Fibroblast of the conjunctiva (primary cell): ENCODE measurements at places on chromosomes 2 and 18.

GRCh38 chr2:188326669-188327301 lies 35.1 kb downstream of the GULP1 start:
- peak; percentile 67 for DNase-seq

- no peak for DNase-seq
Observed at GRCh38 chr2:232891621-232892071, 21.6 kb downstream of the SNORC start.

GRCh38 chr2:61405813-61406212 lies 65.1 kb downstream of the USP34 start:
- no peak for DNase-seq

- no peak for DNase-seq
Observed at GRCh38 chr2:109355192-109355843, 226.3 kb downstream of the SH3RF3 start.

DNA sequence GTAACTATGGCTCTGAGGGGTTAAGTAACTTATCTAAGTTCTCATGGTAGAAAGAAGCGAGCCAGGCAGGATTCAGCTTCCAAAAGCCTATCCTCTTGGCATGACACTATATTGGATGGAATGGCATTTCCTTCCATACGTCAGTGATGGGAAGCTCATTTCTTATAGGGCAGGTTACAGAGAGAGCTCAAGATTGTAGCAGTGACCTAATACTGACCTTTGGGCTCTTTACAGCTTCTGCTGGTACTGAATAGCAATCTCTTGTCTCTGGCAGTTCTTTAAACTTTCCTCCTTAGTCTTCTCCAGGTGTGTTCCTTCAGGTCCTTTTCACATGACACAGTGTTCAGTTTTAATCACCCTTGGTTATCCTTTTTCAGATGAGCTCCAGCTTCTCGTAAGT lies 133.0 kb downstream of the HRH4 start:
- DNase-seq: no peak

DNA sequence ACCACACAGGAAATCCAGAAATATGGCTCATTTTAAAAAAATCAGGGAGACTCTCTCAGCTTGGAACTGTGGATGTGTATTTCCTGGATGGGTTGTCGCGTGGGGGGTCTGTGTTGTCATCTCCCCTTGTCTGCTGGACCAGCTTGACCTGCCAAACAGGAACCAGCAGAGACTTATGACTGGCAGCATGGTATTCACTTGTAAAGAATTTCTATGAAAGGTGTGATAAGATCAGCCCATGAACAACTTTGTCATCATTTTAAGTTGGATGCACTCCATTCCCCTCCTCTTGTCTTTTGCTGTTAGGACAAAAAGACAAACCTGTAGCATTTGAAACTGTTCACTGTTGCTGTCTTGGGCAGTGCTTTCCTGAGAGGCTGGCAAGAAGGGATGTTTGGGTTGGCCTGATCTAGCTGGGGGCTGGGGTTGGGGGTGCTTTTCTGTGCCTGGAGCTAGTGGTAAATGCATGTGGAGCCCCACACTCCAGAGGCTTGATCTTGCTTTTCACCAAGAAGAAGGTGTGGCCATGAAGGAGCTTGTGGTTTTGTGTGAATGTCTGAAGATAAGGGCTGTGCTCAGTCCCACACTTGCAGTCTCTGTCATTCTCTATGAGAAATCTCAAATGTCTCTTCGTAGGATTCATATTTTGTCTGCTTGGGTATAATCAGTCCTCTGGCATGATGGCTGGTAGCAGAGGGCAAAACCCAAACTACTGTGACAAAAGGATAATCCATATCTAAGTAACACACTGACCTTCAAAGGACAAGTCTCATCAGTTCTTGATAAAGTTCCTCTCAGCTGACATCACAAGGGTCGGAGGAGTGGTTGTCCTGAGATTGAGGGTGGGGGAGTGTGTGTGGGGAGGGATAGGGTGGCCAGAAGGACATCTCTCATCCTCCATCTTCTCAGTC lies 39.0 kb downstream of the RALB start:
- no peak for DNase-seq

DNA sequence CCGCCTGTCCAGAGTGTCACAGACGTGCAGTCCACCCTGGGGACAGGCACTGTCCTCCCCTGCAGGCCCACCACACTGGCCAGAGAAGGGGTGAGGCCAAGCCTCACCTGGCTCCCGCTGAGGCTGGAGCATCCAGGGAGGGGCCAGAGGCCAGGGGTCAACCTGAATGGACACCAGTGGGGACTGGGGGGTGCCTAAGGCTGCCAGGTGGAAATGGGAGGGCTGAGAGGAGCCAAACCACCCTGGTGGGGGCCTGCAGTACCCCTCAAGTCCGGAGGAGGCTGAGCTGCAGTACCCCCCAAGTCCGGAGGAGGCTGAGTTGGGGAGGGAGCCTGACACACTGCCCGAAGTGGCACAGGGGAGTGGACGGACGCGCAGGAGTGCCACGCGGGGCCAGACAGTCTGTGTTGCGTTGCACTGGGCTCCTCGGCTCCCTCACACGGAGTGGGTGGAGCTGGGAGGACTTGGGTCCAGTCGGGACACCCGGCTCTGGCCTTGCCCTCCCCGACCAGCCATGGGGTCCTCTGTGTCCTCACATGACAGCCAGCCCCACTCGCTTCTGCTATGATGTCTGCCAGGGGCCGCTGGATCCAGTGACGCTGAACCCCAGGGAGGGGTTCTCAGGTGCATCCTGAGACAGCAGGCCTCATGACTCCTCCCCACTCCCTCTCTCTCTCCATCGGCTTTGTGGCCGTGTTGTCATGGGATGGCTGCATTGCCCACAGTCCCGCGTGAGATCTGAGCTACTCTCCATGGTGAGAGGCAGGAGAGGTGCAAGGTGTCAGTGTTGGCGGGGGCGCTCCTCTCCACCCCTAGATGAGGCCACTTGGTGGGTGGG lies 22.3 kb upstream of the GPC1 start:
- DNase-seq: no peak

- DNase-seq: no peak
Observed at GRCh38 chr18:8705961-8706790, 820 bp downstream of the MTCL1 start.

GRCh38 chr2:198957181-198957580 lies 500.6 kb downstream of the SATB2 start:
- DNase-seq: no peak

DNA sequence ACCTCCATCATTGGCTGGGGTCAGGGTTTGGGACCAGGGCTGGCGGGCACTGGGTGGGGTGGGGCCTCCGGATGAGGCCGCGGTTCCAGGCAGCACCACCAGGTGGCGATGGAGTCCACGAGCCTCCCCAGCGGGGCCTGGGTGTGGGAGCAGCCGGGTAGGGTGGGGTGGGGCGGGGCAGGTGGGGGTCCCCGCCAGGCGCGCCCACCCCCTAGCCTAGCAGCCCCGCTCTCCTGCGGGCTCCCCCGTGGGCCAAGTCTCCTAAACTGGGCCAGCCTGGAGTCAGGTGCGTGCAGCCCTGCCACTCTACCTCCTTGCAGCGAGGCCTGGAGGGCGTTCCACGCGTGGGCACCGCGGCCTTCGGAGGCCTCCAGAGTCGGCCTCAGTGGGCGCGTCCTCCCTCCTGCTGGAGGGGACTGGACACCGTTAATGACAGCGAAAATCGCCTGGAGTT lies 187.5 kb downstream of the TWIST2 start:
- no peak for DNase-seq

DNA sequence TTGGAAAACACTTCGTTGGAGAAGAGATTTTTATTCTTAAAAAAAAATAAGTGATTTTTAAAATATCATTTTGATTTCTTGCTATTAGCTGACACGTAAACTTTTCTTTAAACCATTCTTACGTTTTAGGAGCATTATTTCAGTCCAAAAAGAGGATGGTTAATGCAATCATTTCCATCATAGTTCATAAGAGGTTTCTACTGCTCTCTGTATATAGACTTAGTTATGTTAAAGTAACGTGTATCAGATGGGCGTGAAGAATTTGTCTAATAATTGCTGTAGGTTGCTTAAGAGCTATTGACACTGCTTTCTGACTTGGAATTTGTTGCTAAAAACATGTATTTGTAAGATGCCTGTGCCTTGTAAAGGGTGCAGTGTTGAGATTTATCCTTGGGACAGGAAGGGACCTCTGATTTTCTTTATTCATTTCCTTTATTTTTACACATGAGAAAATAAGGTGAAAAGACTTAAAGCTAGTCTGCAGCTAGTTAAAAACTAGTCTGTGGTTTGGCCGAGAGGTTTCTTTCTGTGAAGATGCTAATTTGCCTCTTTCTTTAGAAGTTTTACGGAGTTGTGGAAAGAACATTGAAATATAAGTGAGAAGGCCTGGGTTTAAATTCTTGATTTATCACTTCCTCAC lies 2.9 kb downstream of the ANKRD12 start:
- DNase-seq: no peak

DNA sequence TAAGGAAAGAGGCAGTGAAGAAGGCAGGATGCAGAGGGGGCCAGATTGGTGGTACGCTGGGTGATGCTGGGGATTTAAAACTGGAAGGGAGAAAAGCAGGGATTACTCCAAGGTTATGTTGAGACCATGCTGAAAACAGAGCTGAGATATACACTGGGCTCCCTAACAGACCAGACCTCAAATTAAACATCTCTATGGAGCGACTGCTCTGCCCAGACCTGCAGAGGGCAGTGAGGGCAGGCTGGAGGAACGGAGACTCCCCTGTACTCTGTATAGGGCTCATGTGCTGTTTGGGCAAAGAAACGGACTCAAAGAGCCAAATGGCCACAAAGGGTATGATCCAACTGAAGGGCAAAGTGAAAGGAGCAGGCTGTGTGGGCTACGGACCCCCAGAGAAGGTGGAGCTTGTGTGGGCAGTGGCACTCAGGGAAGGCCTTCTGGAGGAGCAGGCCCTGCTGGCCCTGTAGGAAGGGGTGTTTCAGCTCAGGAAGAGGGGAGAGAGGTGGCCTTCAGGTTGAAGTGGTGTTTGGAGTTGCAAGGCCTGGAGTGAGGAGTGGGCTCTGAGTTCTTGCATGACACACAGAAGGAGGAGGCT lies 4.8 kb upstream of the CELF4 start:
- DNase-seq: no peak

GRCh38 chr2:102606353-102606752 lies 13.0 kb upstream of the SLC9A2 start:
- DNase-seq: peak; percentile 20

- no peak for DNase-seq
Observed at GRCh38 chr2:66464930-66465637, 30.2 kb downstream of the MEIS1 start.

DNA sequence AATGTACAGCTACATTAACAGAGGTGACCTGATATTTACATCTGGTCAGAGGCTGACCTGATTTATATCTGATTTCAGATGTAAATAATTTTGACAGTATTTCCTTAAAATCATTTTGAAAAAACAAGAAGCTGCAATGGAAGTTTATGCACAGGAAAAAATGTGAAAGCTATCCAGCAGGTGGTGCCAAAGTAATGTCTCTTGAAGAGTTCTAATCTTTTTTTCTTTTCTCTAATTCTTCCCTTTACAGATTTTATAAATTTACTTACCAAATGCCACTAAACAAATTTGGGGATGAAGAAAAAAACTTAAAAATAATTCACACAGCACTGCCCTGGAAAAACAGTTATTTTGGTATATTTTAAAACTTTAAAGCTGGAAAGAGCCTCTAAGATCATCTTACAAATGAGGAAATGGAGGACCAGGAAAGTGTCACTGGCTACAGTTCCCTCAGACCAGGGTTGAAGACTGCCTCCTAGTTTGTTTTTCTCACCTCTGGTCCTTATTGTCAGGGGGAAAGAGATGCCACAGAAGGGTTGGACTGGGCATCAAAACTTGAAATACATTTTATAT lies 16.4 kb upstream of the FBLN7 start:
- peak; percentile 54 for DNase-seq

GRCh38 chr2:38666556-38666910 lies 619 bp downstream of the GALM start:
- no peak for DNase-seq

DNA sequence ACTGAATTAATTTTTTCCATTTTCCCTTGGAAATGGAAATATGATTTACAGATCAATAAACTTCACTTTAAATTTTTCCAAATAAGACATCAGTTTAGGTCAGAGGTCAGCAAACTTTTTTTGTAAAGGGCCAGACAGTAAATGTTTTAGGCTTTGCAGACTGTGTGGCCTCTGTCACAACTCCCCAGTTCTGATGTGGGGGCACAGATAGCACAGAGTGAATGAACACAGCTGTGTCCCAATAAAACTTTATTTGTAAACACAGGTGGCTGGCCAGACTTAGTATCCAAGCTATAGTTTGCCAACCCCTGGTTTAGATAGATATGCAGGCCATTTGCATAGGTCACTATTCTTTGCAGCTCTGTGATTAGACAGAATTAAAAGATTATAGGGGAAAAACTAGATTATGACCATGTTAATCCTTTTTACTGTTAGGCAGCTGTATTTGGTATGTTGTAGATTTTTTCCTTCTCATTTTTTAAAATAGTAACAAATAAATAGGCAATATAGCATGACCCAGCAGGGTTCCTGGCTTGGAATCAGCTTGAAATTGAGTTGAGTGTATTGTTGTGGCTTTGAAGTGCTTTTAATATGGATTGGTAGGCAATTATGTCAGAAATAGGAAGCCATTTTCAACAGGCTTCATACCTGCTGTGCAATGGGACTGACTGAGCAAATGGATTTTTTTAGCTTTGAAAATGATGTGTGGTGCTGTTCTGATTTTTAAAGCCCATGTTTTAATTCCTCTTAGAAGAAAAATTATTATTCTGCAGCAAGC lies 59.7 kb downstream of the WDSUB1 start:
- no peak for DNase-seq

GRCh38 chr2:46937471-46937901 lies 21.9 kb upstream of the MCFD2 start:
- DNase-seq: no peak

DNA sequence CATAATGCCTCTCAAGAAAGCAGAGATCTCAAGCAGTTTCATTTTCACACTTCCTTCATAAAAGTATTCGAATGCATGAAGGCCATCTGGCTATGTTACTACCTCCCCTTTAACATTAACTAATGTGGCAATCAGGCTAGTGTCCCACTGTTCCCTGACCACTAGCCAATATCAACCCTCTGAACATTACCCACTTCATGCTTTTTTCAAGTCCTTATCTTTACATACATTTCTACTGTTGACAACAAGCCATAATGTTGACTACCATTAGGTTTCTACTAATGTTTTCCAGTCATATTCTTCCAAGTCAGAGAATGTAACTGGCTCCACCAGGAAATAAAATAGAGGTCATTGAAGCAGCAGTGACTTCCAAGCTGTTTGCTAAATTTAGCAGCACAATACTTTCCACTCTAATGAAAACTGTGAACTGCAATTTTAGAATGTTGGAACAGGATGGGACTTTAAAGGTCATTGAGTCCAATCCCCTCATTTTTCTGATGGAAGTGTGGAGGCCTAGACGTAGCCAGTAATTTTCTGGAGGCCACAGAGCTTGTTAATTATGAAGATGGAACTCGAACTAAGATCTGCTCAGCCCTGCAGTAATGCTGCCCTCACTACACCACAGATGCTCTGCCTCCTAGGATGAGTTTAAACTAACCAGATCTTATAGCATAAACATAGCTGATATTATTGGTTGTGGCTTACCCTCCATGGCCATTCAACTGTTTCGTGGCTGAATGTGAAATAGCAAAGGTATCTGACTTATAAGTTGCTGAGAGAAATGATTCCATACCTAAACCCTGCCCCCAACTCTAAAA lies 630 bp upstream of the PPP1R1C start:
- DNase-seq: no peak

- DNase-seq: no peak
Observed at GRCh38 chr2:167057446-167057845, 169.2 kb downstream of the XIRP2 start.

GRCh38 chr18:77487951-77488740 lies 238.5 kb downstream of the GALR1 start:
- no peak for DNase-seq
